ENCODE measurements at places on chromosomes 3 and 15. TPM values are rescaled to one million over a fixed set of nuclear protein-coding genes. Genes with fewer than 3 reads are reported as not detected.

Gene MUC4
- total RNA-seq: not detected

Gene PLS1
- total RNA-seq: 0.13 TPM

DNA sequence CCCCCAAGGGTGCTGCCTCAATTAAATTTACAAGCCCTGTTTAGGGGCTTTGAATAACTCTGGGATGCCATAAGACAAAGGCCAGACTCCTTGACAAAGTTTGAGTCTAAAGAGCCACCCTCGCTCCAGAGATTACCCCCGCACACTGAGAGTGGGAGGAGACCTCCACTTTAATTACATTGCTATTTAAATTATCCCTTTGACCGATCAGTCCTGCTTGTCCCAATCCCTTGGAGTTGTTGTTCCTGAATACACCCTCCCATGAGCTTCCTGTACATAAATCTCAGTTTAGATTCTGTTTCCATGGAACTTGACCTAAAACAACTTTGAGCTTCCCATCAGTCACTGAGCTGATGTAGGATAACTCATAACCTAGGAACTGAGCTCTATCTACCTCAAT, 596.3 kb downstream of the PYDC2 start:
- DNase-seq: no peak

GRCh38 chr15:46701346-46701745, 1016.0 kb upstream of the SEMA6D start:
- DNase-seq: no peak

- DNase-seq: no peak
Observed at GRCh38 chr3:124401843-124402242, 328.4 kb upstream of the UMPS start.

DNA sequence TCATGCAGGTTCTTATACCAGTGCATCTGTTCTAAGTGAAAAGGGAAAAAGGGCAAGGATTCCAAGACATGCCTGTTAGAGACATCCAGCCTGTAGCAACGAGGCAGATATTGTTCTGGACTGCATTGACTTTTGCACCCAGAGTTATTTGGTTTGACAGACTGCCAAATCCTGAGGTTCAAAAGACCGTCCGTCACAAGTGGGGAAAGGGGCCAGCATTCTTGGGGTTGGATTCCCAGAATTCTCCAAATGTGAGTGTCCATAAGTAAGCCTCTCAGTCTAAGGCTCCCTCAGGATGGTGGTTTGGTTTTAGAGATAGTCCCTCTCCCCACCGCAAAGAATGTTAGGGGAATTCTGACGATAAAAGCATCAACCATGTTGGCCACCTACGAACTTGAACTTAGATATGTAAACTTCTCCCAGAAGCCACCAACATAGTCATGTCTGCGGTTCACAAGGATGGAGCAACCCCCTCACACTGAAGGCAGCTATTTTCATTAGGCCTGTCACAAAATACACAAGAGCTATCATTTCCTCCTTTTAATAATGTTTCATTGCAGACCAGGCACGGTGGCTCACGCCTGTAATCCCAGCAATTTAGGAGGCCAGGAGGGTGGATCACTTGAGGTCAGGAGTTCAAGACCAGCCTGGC, 13.6 kb upstream of the LACTB start:
- DNase-seq: peak; percentile 99

All from GM23248 (cell line).